Stimulated activated CD8-positive, alpha-beta memory T cell treated with anti-CD3 and anti-CD28 coated beads, Interleukin-12 subunit alpha, Interleukin-12 subunit beta, amount 100 ng/mL, for 4 hours (primary cell): ENCODE measurements at places on chromosomes 3 and 15.
A peak's percentile ranks its signal among the peaks of the same experiment; 100 is the strongest.

DNA sequence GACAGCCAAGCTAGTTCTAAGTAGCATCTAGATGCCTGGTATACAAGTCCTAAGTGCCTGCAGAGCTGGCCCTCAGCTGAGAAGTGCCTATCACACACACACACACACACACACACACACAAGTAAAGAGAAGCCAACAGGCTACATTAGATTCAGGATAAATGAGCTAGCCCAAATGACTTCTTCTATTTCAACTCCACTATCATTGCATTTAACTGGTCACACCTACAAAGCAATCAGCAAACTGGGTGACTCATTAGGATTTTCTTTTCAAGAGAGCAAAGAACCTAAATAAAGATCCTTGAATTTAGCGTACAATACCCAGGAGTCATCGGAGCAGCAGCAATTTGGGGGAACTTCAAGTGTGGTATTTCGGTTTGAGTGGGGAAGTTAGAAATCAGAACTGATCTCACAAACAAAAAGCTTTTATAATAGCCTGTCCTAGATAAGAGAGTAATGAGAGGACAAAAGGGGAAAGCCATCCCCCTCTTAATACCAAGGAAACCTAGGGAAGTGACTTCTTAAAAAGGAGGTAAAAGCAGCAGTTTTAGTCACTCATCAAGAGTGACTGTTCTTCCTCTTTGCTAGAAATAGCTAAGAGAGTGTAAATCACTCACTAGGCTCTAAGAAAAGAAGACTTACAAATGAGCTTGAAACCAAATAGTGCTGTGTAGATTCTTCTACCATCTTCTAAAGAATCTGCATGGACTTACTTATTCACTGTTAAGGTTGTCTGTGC is 112.7 kb downstream of the TNIK start:
- DNase-seq: no peak

- peak; percentile 22 for DNase-seq
Observed at GRCh38 chr15:38554354-38554753, 10.3 kb downstream of the RASGRP1 start.

DNA sequence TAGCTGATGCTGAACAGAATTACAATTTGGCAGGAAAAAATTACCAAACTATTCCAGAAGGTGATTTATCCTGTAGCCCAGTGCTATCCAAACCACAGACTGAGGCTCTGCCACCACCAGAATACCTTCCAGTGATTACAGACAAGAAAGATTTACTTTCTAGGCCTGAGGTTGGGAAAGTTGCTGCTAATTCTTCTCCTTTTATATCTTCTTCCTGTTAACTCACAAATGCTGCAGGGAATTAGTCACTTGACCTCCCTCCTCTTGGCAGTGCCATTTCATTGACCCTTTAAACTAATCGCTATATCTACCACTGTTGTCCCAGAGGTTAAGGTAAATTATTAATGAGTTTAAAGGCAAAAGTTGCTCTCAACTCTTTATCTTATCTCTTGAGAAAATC is 118.4 kb downstream of the CTNNB1 start:
- no peak for DNase-seq

GRCh38 chr3:30162579-30162978 is 443.8 kb upstream of the TGFBR2 start:
- no peak for DNase-seq

- DNase-seq: no peak
Observed at GRCh38 chr3:95464346-95464745, 1350.0 kb upstream of the EPHA6 start.

DNA sequence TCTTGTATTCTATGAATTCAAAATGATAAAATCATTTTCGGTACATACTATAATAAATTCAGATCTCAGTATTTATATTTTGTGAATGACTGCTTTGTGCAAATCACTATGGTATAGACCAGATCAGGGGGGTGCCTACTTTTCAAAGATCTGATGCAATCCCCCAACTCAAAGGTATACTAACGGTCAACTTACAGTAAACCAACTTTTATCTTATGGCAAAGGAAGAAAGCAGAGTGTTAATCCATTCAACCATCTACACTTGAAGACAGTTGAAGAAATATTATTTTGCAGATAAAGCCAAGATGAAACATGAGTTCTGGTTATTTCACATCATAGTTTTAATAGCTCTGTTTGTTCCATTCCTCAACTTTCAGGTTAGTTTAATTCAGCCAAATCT is 197.1 kb downstream of the MEX3B start:
- DNase-seq: no peak

GRCh38 chr15:38283010-38283409 is 30.4 kb downstream of the SPRED1 start:
- no peak for DNase-seq

DNA sequence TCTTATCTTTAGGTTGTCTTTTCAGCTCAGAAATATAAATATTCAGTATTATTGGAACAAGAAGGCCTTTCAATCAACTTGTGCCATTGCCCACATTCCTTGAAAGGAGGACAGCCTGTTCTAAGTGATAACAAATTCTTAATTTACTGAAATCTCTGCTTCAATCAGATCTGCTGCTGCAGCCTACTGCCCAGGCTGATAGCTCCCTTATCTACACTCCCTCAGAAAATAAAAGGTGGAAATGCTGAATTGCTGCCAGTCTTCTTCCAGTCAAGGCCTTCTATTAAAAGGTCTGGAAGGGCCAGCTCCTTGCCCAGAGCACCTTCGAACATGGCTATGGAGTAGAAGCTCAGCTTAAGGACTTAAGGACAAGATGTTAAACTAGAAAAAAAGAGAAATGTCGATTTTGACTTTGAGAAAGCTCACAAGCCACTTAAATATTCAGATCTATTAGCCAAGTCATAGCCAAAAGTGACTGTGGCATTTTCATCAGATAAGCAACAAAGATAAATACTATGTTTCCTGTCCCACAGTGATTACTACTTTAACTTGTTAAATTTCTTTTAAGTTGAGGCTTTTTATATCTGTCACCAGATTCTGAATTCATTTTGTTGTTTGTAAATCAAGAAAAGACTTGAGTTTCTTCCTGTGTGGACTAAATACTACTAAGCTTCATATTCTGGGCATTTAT is 480.5 kb upstream of the CBLB start:
- no peak for DNase-seq

DNA sequence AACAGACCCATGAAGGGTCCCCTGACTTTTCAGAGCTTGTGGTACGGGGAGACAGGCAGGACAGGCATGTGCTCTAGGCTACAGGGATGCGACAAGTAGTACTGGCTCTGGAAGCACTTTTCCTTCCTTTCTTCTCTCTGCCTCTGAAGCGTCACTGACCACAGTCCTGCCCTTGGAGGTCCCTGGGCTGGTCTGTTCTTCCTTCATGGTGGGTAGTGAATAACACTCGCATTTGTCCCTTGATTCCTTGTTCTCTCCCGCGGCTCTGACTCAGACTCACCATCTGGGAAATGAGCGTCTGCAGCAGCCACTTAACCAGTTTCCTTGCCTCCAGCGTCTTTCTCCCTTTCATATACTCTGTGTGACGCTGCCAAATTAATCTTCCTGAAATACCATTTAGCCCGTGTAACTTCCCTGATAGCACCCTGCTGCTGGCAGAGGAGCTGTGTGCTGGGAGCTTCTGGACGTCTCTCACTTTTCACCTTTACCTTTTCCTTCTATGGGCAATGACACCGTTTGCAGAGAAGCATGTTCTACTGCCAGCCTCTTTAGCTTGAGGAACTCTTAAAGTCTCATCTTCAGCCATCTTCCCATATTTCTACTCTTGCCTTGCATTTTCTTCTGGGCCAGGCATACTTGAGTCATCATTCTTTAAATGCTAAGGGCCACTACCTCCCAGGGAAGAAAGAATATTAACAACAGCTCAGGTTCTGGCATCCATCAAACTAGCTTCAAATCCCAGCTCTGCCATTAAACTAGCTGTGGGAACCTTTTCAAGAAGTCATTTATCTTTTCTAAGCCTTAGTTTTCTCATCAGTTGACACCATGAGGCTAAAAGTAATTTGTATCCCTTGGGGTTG is 33.6 kb downstream of the TMEM45A start:
- no peak for DNase-seq

- no peak for DNase-seq
Observed at GRCh38 chr3:153330901-153331300, 168.9 kb downstream of the RAP2B start.

GRCh38 chr15:57694279-57694678 is 12.2 kb upstream of the POLR2M start:
- DNase-seq: no peak

- no peak for DNase-seq
Observed at GRCh38 chr3:10496121-10496863, 9.1 kb downstream of the ATP2B2 start.

GRCh38 chr3:130621824-130622223 is 104.8 kb downstream of the COL6A6 start:
- no peak for DNase-seq

DNA sequence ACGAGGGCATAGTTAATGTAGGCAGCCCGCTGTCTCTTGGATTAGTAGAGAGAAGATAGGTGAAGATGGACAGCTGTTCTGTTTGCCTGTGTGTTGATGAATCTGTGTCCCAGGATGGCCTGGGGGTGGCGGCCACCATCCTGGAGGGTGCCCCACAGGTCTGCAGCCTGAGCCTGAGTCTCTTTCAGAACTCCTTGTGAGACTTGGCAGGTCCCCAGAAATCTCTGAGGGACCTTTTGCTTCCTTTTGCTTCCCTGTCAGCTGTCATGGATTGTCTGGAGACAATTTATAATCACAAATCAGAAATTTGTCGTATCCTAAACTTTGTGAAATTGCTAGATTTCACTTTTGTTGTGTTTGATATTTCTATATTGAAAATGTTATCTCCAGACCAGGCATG is 17.4 kb downstream of the FAN1 start:
- no peak for DNase-seq

DNA sequence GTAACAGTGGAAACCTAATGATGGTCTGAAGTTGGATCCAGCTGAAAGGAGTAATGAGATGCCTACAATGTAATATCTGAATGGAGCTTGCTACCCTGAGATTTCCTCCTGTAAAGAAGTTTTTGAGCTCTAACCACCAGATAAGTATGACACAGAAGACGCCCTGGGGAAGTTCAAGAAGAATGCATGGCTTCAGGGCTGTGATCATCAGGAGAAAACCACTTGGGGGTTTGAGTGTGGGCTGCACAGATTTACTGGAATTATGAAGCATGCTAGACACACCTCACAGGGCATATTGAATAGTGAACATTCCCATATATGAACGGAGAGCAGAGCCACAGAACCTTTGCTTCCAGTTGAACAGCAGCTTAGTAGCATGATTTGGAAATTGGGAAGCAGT is 10.6 kb upstream of the CCDC80 start:
- DNase-seq: no peak

- no peak for DNase-seq
Observed at GRCh38 chr3:66991459-66991858, 6.6 kb upstream of the KBTBD8 start.

GRCh38 chr3:14256561-14257342 is 78.1 kb downstream of the LSM3 start:
- DNase-seq: no peak
